A673 (cell line): ENCODE measurements at places on chromosomes 5 and 9.

DNA sequence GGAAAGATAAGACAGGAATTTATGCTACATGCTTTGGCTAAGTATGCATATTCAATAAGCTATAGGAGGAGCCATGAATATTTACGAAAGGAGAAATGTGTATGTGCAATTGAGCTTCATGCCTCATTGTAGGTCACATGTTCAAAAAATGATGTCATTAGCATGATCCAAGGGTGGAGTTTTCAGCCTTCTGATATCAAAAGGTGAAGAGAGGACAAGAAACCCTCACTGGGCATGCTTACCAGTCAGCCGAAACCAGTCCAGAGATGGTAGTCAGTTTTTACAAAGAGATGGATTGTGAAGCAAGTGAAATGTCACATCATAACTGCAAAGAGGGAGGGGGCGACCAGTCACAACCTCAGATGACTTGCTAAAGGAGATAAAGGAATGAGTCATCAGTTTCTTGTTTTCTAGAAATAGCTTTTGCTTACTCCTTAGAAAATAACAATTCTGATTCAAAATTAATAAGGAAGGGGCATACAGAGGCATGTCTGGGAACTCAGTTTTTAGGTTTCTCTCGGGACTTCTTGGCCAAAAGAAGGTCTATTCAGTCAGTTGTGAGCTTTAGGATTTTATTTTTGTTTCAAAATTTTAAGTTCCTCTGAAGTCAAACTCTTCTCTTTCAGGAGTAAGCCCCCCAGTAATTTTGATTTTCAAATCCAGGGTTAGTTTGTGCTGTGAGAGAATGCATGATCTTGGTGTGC lies 1067.8 kb upstream of the EDIL3 start:
- no peak for DNase-seq

DNA sequence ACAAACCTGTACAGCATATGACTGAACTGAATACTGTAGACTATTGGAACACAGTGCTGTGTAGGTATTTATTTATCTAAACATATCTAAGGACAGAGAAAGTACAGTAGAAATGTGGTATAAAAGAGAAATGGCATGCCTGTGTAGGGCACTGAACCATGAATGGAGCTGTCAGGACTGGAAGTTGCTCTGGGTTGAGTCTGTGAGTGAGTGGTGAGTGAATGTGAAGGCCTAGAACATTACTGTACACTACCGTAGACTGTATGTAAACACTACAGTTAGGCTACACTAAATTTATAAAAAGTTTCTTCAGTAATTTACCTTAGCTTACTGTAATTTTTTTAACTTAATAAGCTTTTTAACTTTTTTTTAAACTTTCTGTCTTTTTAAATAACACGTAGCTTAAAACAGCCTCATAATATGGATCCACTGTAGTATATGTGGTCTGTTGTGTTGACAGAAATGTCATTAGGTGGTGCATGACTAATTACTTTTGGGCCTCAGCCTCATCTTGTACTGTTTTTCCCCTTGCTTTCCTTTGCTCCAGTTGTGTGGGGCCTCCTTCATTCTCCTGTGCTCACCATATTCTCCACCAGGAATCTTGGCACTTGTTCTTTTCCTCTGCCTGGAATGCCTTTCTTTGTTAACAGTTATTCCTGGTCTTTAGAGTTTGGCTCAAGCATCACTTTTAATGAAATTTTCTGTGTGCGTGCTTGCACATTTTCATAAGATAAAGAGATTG lies 8.8 kb downstream of the SPIN1 start:
- no peak for DNase-seq

- DNase-seq = peak; percentile 22
These were observed 48.1 kb downstream of the EBF1 start for GRCh38 chr5:159051421-159052282.

- DNase-seq = no peak
These were observed 348.1 kb upstream of the SGCD start for GRCh38 chr5:155978850-155979249.
